ENCODE measurements at places on chromosomes 3 and 15.

DNA sequence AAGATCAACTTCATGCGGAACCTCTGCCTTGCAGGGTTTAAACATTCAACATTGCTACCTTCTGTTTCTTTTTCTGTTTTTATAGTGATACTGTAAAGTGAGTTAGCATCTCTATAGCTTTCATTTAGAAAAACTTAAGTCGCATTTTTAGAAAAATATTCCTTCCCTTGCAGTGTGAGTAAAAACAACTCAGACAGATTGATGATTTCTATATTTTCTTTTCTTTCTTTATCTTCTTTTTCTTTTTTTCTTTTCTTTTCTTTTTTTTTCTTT lies 2.8 kb upstream of the MEIS2 start:
- no peak for DNase-seq

DNA sequence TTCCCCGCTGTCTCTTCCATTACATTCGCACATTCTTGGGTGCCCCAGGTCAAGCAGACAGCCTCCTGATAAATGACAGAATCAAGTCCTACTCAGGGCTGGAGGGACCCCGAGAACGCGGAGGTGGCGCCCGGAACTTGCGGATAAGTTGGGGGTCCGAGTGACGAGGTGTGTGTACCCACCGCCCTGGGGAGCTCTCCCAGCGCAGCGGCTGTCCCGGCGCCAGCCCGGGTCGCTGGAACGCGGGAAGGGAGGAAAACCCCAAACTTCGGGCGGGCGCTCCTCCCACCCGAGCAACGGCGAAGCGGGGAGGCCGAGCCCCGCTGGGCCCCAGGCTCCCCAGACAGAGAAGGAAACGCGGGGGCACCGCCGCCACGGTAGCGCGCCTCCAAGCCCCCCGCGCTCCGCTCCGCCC lies 550 bp downstream of the CLN6 start:
- no peak for DNase-seq

GRCh38 chr3:43005253-43005652 lies 26.1 kb downstream of the GASK1A start:
- DNase-seq: no peak

GRCh38 chr3:127449486-127450212 lies 140.9 kb downstream of the TPRA1 start:
- DNase-seq: no peak

DNA sequence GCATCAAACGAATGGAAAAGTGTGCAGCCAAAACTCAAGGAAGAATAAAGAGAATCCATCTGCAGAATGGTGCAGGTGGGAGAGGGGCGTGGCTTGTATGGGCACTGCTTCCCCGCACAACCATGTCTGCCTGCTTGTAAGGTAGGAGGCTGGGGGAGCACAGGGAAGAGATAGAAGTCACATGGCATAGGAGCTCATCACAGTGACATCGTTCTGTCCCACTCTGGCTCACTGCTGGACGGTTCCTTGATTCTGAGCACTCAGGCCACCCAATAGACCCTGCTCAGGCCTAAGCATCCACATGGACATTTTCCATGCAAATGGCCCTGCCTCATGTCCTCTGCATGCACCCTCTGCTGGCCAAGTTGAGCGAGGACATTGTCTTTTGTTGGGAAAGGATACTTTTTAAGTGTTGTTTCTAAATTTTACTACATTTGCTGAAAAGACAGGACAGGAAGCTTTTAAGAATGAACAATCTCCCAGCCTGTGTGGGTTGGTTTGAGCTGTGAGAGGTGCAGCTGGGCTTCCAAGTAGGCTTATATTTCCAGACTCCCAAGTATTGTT lies 3.1 kb downstream of the MYLK start:
- no peak for DNase-seq

DNA sequence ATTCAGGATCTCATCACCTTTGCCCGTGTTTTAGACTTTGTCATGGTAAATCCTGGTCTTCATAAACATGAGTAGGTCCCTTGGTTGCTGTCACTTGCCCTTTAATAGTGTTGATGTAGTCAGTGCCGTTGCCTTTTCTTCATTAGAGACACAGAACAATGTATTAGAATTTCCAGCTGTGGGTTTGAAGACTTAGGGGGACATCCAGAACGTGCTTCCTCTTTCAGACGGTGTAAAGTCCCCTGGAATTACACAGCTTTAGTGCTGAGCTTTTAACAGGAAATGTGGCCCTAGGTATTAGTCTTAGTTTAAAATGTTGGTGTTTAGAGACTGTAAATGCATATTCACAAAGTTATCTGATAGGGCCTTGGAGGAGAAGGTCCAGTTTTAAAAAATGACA lies 8.8 kb upstream of the LRCH3 start:
- no peak for DNase-seq

GRCh38 chr3:23068016-23068728 lies 135.0 kb upstream of the UBE2E2 start:
- no peak for DNase-seq

DNA sequence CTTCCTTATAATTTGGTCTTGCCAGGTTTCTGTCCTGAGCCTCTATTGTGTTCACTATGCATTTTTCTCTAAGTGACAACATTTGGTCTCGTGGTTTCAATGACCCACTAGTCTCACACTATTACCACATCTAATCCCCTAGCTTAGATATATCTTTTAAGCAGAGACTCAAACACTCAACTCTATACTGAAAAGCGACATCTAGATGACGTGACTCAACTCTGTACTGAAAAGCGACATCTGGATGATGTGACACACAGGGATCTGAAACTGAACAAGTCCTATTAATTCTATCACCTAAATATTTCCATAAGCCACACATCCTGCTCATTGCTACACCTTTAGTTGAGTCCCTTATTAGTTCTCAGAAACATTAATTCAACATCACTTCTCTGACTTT lies 141.7 kb upstream of the MBNL1 start:
- no peak for DNase-seq

DNA sequence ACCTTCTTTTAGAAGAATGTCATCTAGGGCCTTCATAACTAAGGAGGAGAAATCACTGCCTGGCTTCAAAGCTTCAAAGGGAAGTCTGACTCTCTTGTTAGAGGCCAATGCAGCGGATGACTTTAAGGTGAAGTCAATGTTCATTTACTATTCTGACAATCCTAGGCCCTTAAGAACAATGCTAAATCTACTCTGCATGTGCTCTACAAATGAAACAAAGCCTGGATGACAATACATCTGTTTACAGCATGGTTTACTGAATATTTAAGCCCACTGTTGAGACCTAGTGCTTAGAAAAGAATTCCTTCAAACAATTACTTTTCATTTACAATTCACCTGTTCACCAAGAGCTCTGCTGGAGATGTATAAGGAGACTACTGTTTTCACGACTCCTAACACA lies 160.4 kb upstream of the EPHA3 start:
- DNase-seq: no peak

DNA sequence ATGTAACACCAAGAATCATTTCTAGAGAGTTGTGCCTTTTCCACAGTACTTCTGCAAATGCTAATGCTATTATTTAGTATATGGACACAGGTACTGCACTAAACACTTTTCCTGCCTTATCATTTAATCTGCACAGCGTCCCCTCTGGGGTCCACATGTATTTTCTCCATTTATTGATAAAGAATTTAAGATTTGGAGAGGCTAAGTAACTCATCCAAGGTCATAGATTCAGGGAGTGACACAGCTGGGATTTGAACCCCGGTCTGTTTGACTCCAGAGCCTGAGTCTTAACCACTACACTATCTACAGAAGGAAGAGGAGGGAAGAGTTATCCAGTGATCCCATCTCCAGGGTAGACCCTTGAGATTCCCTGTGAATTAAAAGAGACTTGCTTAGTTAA lies 24.9 kb upstream of the TPRG1 start:
- DNase-seq: no peak

DNA sequence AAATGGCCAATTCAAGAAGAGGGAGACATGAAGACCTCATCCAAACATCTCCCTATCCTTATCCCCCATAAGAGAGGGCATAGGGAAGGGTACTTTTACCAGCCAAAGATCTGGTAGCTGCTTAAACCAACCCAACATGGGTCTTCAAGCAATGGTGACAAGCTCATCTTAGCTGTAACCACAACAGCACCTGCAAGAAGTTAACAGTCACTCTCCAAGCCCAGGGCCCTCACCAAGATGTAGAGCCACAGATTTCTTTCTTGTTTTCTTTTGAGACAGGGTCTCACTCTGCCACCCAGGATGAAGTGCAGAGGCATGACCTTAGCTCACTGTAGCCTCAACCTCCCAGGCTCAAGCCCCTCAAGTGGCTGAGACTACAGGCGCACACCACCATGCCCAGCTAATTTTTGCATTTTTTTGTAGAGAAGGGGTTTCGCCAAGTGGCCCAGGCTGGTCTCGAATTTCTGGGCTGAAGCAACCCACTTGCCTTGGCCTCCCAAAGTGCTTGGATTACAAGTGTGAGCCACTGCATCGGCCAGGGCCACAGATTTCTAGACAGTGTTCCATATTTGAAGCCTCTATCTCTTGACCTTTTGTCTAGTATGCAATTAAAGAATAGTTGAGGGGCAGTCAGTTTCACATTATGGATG lies 57.1 kb downstream of the DHX30 start:
- no peak for DNase-seq

- no peak for DNase-seq
These were observed 337.7 kb upstream of the AGTR1 start for GRCh38 chr3:148360051-148360450.

DNA sequence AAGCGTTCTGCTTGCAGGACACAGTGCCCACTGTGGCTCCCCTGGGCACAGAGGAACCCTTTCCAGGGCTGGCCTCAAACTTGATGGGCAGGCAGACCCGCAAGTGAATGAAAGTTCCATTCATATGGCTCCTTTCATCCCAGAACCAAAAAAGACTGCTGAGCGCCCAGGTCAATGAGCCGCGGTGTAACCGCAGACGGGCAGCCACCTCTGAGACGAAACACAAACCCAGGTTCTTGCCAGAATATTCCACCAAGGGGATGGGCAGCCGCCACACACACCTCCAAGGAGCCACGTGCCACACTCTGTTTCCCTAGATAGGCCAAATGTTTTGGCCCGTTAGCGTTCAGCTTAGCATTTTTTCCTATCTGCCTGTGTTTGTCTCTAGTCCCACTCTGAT lies 82.8 kb upstream of the IGF1R start:
- DNase-seq: no peak

- DNase-seq: no peak
These were observed 47.6 kb downstream of the ROPN1B start for GRCh38 chr3:126016616-126017015.

GRCh38 chr15:84658788-84659411 lies 901 bp upstream of the NMB start:
- DNase-seq: no peak

DNA sequence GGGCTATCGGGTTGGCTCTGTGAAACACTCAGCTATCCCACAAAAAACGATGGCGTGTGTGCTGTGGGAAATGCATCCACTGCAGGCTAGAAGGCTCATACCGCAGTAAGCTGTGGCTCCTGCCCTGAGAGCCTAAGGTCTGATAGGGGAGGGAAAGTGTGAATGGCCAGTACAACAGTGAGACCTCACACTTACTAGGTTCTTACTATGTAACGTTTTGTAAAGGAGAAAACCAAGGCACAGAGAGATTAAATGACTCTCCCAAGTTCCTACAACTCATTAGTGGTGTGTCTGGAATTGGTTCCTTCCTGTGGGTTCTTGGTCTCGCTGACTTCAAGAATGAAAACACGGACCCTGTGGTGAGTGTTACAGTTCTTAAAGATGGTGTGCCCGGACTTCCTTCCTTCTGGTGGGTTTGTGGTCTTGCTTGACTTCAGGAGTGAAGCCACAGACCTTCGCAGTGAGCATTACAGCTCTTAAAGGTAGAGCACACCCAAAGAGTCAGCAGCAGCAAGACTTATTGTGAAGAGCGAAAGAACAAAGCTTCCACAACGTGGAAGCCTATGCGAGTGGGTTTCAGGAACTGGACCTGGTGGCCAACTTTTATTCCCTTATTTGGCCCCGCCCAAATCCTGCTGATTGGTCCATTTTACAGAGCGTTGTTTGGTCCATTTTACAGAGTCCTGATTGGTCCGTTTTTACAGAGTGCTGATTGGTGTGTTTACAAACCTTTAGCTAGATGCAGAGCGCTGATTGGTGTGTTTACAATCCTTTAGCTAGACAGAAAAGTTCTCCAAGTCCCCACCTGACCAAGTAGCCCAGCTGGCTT lies 161.7 kb downstream of the POLR2M start:
- no peak for DNase-seq

DNA sequence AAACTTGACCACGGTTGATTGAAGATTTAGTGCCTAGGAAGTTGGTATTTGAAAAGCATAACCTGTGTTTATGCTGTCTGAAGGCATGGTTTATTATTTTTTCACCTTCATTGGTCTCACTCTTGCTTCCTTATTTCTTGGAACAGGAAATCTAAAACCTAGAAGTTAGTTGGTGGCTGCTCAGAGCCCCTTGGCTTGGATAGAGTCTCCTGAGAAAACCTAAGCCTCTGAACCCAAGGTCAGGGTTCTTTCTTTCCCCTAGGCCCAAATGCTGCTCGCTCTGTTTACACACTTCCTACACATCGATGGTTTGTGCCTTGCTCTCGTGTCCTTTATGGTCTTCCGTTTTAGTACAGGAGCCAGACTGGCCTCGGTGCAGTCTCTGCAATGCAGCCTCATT lies 82.2 kb downstream of the TRAK1 start:
- no peak for DNase-seq

GRCh38 chr15:57780471-57780870 lies 74.0 kb downstream of the POLR2M start:
- DNase-seq: no peak

- no peak for DNase-seq
These were observed 8.2 kb downstream of the GOLIM4 start for GRCh38 chr3:168087539-168087938.

GRCh38 chr3:51955175-51955892 lies at the start of gene GPR62:
Gene GPR62, plus strand, starts transcription at chr3:51955381. Its CDS starts 272 bp downstream, at chr3:51955653.
- no peak for DNase-seq

DNA sequence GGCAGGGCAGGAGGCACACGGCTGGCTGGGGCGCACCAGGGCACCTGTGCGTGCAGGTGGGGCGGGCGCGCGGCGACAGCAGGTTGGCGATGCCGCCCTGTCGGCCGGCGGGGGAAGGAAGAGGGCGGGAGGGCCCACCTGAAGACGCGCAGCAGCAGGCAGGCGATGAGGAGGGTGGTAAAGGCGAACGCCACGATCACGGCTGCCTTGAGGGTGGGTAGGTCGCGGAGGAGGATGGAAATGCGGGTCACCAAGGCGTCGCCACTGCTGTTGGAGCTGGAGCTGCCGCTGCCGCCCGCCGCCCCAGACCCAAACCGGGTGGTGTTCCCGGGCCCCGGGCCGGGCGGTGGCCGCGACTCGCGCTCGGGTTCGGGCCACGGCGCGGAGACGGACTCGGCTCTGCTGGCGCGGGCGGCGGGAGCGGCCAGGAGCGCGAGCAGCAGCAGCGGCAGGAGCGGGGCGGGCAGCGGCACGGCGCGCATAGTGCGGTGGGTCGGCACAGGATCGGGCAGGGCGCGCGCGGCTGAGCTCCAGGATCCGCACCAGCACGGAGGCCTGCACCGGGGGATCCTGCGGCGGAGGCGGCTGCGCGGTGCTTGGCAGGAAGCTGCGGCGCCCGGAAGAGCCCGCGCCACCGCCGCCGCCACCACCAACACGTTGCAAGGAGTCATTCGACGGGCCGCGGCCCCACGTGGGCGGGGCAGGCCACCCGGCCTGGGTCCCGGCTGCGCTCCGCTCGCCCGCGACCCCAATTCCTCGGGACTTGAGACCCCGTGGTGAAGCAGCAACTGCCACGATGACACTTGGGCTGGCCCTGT lies at the start of gene FAM174B:
FAM174B (minus strand) TSS at position 598 of the 818 bp plus-strand sequence.
- no peak for DNase-seq

- DNase-seq: no peak
These were observed 2.1 kb downstream of the SEMA7A start for GRCh38 chr15:74431645-74432044.

Data from epithelial cell of prostate (primary cell).